ENCODE measurements at places on chromosomes 12 and 14.

DNA sequence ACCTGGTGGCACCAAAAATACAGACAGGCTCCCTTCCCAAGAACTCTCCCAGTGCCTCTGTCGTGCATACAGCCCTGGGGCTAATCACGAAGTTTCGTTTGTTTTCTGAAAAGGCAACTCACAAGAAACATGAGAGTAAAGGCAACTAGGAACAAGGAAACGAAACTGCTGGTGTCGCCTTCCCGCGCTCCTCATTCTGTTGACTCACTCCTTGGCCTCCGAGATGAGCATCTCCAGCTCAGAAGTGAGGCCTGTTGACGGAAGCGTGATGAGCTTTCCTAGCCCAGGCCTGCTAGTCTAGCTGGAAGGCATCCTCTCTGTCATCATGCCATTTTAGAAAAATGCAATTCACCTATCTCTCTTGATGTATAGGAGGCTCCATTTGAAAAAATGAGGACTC lies 50.5 kb downstream of the TTC9 start:
- no peak for DNase-seq

DNA sequence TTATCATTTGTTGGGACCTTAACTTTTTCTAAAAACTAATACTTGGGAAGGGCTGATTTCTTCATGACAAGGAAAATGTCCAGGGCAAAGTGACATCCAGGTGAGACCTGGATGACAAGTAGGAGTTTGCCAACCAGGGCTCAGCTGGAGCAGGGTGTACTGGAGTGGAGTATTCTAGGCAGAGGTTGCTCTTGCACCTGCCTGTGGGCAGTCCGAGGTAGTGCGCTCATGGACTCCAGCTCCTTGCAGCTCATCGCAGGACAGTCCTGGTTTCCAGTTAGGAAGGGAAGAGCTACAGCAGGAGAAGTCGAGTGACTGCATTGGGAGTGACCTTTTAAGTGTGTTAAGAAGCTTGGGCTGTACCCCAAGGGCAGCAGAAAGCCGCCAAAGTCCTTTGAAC lies 175.9 kb downstream of the PELI2 start:
- DNase-seq = peak; percentile 25

DNA sequence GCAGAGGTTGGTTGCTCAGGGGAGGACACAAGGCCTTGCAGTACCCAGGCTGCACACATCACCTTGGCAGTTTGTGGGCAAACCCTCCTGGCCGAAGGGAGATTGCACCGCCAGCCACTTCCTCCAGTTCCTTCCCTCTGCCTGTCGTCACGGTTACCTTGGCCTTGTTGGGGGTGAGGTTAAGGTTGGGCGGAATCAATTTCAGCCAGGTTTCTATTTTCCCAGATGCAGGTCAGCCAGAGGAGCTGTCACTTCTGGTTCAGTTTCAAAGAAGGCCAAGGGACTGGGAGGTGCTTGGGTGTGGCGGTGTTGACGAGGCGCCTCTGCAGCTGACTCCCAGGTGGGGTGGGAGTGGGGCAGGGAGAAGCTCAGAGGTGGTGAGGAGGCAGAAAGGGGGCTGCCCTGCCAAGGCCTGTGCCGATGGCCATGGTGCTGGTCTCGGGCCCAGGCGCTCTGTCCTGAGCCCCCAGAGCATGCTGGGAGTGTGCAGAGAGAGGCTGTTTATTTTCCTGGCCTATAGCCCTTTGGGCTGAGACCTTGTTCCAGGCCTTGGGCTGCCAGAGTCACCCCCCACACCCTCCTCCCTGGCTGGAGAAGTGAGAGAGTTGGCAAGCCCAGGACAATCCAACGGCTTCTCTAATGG lies 31.4 kb downstream of the JDP2 start:
- no peak for DNase-seq

DNA sequence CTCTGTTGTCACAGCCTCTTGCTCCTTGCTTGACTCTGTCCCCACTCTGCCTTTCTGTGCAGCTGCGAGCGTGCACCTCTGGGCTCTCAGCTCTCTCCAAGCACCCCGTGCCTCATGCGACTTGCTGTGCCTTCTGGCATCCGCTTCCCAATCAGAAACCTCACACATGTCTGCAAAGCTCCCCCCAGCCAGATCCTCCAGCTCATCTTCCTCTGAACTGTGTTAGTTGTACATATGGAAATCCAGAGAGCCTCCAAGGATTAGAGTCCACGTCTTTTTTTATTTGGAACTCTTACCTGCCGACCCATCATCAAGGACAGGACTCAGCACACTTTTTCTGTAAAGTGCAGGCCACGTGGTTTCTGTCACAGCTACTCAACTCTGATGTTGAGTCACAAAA lies 70.5 kb downstream of the ANO2 start:
- no peak for DNase-seq

- DNase-seq = no peak
Measured at GRCh38 chr12:124938587-124938986, 24.1 kb upstream of the UBC start.

- DNase-seq = peak; percentile 82
Measured at GRCh38 chr14:54343272-54344121, 53.3 kb upstream of the CDKN3 start.

All from NCI-H146 (cell line).